ENCODE measurements at places on chromosomes 2 and 18.

DNA sequence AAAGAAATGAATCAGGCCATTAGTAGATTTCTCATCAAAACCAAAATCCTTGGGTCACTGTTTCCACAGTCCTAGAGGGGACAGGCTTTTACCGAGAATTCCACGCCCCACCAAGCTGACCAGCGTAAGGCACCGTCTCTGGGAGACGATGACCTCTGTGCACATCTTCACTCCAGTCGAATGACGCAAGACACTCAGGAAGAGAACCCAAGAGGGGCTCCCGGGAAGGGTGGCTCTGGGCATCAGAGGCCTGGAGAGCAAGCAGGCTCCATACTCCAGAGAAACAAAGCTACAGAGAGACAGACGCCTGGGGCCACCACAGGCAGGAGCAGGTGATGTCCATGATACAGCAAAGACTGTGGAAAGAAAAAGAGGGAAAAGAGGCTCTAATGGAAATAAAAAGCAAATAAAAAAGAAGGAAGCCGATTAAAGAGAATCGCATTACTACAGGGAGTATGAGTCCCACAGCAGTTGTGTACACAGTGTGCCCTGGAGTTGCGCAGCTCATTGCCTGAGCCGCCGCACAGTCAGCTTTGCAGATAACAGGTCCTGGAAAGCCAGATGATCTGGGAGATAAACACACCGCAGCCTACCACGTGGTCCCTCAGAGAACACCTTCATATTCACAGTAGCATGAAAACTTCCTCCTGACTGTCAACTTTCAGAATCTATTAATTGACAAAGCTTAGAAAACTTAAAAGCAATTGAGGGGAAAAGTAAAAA lies 572.7 kb upstream of the SALL3 start:
- no peak for DNase-seq

DNA sequence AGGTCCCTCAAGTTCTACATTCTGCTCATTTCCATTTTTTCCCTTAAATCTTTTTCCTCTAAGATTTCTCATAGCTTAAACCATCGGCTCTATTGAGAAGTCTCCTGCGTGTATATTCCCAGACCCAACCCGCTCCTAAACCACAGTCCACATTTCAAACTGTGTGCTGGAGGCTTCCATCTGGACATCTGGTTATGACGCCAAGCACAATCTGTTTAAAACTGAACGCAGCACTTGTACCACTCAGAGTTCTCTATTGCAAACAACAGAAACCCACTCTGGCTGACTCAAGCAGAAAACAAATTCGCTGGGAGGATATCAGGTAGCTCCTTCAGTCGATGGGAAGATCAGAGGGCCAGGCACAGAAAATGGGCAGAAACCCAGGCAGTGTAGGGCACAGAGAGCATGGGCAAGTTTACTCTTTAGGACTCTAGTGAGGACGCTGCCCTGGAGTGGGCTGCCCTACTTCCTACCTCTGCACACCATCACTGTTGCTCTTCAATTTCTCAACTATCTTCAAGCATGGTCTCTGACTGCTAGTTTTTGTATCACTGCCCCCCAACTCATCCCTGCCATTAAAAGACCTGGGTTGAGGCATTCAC lies 5.6 kb upstream of the EML4 start:
- DNase-seq: no peak

GRCh38 chr2:149692961-149693396 lies 105.4 kb upstream of the MMADHC start:
- DNase-seq: no peak

DNA sequence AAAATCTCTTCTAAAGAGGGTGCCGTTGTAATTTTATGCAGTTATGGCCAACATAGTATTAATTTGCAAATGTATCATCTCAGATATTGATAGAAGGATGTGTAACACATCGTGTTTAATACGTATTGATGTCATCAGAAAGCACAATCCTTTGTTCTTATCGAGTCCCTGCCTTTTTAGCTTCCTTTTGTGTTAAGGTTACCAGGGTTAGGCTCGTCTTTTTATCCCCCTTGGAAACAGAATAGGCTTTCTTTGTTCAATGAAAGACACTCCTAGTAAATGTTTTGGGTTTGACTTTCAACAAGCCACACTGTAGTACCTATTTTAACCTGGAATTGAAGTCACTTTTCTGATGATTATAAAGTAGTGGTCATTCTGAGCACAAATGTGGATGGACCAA lies 136.2 kb downstream of the WDR7 start:
- no peak for DNase-seq

DNA sequence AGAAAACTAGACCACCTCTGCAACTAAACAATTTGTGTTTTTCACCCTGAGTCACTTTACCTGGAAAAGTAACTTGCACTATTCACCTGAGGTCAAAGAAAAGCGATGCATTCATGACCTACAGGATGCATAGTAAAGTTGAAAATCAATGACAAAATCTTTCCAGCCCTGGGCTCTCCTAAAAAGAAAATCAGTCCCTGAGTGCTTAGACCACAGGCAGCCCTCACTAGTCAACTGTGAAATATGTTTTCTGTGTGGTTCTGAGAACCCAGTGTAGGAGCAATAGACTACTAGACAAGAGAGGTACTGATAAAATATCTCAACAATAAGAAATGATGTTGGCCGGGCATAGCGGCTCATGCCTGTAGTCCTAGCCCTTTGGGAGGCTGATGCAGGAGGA lies 133.1 kb downstream of the TXNL1 start:
- DNase-seq: no peak

DNA sequence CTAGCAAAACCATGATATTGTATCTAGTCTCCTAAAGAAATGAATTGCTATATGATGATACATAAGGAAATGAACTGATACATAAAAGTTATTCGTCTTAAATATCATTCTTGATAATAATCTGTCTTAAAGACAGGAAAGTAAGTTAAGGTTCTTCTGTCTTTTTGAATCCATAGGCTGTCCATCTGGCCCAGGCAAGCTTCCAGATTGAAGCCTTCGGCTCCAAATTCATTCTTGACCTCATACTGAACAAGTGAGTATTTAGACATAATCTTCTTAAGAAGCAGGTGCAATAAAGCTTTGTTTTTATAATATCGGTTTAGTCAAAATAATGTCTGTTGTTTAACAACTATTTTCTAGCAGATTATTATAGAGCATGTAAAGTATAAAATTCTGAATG lies 37.7 kb downstream of the ADAM23 start:
- no peak for DNase-seq

DNA sequence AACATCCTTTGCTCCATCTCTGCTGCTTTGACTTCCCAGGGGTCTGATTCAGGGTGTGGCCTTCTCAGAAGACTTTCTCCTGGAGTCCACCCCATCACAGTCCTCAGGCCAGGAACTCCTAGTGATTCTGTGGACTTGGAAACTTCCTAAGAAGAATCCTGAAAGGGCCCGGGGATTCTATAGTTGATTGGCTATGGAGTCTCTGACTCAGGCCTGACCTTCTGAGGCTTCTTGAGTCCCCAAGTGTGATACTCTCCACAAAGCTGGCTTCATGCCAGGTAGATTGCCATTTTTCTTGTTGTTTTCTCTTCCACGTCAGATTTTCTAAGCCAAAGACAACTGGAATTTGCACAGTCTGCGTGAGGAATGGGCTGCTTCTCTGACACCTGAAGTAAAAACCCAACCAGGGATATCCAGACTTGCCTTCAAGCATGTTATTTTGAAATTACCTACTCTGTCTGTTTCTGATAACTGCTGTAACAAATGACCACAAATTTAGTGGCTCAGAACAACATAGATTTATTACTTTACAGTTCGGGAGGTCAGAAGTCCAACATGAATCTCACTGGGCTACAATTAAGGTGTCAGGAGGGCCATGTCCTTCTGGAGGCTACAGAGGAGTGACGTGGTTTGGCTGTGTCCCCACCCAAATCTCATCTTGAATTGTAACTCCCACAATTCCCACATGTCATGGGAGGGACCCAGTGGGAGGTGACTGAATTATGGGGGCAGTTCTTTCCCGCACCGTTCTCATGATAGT lies 69.3 kb downstream of the ALPK2 start:
- no peak for DNase-seq
